Activated CD4-positive, CD25-positive, alpha-beta regulatory T cell treated with anti-CD3 and anti-CD28 coated beads, Interleukin-2, amount 50 U/mL, for 16 hours (primary cell): ENCODE measurements at places on chromosomes 3 and 15.

- DNase-seq: no peak
These were observed 101.5 kb upstream of the IL12A start for GRCh38 chr3:159887168-159887567.

- no peak for DNase-seq
These were observed 306.7 kb upstream of the TBC1D5 start for GRCh38 chr3:18049096-18049495.

- no peak for DNase-seq
These were observed 207.1 kb downstream of the TP63 start for GRCh38 chr3:189838291-189838690.

DNA sequence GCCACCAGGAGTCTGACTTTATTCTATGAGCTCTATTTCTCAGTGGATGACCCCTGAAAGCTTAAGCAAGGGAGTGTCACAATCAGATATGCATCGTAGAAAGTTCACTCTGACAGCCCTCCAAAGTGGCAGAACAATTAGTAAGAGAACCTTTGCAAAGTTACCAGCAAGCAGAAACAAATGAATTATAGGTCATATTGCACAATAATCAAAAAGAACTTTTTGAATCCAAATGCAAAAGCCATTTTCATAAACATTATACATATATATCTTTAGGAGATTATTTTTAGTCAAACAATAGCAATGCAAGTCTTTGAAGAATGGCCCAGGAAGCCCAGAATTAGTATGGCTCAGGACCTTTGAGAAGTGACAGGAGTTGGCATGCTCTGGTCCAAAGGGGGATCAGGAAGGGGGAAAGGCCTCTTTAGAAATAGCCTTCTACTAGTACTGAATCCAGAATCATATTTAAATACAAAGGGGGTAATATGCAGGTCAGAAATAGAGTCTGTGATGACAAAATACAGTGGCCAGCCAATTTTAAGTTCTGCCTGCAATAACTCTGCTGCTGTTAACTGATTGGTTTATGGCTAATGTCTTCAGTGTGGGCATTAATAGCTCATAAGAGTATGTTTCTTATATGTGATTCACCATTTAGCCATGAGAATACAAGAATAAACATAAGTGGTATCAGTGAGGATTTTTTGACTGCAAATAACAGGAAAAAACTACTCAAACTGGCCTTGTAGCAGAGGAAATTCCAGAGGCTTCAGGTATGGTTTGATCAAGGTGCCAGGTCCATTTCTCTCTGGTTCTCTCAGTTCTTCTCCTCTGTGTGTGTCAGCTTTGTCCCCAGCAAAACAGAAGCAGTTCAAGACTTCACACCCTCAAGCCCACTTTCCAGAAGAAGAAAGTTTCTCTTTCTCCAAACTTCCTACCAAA, 17.0 kb upstream of the ITGB5 start:
- no peak for DNase-seq

GRCh38 chr15:43276563-43277200, 10.0 kb upstream of the TGM5 start:
- DNase-seq: no peak

DNA sequence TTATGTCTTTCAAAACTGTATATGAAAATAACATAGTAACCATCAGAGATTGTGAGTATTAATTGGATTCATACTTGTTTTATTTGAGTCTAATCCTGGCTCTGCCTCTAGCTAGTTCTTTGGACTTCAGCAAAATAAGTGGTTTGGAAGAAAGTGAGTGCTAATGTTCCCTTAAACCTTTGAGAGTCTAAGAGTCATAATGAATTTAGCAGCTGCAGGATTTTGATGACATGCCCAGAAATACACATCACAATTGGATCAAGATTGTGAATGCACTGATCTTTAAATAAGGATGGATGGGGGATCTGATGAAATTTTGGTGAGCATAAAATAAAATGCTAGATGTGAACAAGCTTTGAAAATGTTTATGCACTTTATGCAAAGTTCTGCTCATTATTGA, 79.9 kb upstream of the FAM98B start:
- no peak for DNase-seq

DNA sequence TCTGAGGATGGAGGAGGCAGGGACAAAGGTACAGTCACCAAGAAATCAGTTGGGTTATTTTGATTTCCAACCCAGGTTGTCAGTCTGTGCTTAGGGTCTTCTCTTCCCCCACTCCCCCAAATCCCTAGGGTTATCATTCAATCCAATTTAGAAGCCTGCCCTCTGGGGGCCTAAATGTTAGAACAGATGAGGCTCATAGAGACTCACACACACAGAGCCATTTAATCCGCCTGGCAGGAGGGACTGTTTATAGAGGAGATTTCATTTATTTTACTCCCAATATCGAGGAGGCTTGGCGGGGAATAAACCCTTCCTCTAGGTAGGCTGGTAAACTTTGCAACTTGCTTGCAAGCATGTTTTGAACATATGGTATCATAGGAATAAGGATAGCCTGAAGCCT, 52.8 kb downstream of the RHCG start:
- DNase-seq: no peak

DNA sequence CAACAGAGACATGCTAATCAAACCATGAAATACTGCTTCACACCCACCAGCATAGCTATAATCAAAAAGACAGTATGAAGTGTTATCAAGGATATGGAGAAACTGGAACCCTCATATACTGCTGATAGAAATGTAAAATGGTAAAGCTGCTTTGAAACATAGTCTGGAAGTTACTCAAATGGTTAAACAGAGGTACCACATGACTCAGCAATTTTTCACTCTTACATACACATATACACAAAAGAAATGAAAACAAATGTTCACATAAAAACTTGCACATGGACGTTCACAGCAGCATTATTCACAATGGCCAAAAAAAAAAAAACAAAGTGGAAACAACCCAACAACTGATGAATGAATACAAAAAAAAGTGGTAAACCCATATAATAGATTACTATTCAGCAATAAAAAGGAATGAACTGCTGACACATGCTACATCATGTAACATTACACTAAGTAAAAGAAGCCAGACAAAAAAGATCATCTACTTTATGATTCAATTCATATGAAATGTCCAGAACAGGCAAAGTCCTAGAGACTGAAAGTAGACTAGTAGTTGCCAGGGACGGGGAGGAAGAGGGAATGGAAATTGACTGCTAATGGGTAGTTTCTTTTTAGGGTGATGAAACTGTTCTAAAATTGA, 23.2 kb downstream of the ZNF148 start:
- DNase-seq: no peak

DNA sequence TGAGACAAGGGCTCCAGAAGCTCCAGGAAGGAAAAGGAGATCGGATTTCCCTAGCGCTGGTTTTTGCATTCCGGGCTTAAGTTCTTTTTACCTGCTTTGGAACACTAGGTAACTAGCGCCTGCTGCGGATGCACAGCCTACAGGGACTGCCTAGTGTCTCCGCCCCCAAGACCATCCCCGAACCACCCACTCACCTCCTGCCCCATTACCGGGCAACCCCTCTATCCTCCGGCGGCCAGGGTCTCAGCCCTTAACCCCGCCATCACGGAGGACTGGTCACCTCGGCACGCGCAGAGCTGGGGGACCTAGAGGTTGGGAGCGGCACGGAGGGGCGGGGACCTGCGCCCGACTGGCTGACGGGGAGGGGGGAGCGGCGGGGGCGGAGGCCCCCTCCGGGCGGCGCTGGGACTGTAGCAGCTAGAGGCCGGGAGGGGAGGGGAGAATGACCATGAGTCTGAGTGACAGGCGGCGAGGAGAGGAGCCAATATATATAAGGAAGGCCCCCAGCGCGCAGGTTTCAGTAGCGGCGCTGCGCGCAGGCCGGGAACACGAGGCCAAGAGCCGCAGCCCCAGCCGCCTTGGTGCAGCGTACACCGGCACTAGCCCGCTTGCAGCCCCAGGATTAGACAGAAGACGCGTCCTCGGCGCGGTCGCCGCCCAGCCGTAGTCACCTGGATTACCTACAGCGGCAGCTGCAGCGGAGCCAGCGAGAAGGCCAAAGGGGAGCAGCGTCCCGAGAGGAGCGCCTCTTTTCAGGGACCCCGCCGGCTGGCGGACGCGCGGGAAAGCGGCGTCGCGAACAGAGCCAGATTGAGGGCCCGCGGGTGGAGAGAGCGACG, at the start of gene DLL4:
DLL4 (plus strand) TSS at position 520 of the 839 bp plus-strand sequence. CDS start 329 bp downstream, outside the sequence.
- no peak for DNase-seq

GRCh38 chr3:59935025-59935424, 885.2 kb upstream of the CFAP20DC start:
- no peak for DNase-seq

GRCh38 chr3:140736863-140737460, 59.1 kb downstream of the TRIM42 start:
- DNase-seq: no peak

GRCh38 chr3:108486941-108487340, 23.5 kb downstream of the MYH15 start:
- no peak for DNase-seq

- no peak for DNase-seq
These were observed 67.4 kb downstream of the ATP13A5 start for GRCh38 chr3:193310914-193311723.

GRCh38 chr3:125220727-125221429, 8.3 kb upstream of the SLC12A8 start:
- DNase-seq: no peak

GRCh38 chr15:57777003-57777402, 70.5 kb downstream of the POLR2M start:
- DNase-seq: no peak

- DNase-seq: no peak
These were observed 250.1 kb downstream of the TLE3 start for GRCh38 chr15:69847625-69848024.

DNA sequence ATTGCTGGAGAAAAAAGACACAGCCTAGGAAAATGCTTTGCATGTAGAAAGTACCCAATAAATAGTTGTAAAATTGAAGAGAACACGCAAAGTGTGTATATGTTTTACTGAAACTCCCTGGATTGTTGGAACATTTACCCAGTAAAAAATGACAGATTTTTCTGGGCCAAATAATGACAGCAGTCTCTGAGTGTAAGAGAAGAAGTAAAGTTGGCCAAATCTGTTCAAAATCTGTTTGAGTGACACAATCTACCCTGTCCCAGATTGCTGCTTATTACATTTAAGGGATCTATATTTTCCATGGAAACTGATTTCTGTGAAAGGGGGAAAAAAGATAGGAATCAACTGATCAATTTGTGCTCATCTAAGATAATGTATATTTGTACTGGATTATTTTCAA, 267.9 kb downstream of the TUSC7 start:
- DNase-seq: no peak

- no peak for DNase-seq
These were observed 424.3 kb downstream of the ROBO2 start for GRCh38 chr3:77464111-77464688.

DNA sequence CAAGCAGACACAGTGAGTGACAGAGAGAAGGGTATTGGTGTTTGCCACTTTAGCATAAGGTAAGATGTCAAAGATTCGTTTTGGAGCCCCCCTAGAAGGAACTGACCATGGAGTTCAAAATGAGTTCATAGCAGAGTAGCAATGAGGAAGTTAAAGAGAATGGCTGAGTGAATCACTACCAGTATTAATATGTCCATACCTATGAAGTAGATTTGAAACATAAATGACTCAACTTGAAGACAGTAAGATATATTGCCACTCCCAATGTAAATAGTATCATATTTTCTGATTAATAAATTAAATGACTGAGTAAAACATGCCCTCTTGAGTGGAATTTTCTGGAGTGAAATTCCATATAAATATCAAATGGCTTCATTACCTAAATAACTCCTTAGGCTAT, 675.1 kb downstream of the NLGN1 start:
- DNase-seq: no peak

- no peak for DNase-seq
These were observed 33.5 kb downstream of the TGFBR2 start for GRCh38 chr3:30639937-30640336.

- no peak for DNase-seq
These were observed 6.9 kb downstream of the ISL2 start for GRCh38 chr15:76343313-76343996.

DNA sequence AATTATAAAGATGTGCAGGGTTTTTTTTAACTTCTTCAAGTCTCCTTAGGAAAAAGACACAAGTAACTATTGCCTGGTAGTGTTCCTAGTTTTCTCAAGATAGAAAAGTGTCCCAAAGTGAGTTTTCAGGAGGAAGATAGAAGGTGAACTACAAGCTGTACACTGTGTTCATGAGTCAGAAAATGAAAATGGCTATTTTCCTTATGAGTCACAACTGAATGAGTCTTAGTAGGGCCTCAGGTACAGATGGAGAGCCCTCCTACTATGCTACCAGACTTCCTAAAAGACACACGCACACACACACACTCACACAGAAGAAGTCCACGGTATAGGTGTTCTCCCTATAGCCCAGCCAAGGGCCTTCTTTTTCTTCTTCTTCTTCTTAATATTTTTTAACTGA, 3.1 kb downstream of the MYO1E start:
- no peak for DNase-seq

GRCh38 chr3:171950373-171950772, 89.0 kb upstream of the FNDC3B start:
- DNase-seq: no peak

DNA sequence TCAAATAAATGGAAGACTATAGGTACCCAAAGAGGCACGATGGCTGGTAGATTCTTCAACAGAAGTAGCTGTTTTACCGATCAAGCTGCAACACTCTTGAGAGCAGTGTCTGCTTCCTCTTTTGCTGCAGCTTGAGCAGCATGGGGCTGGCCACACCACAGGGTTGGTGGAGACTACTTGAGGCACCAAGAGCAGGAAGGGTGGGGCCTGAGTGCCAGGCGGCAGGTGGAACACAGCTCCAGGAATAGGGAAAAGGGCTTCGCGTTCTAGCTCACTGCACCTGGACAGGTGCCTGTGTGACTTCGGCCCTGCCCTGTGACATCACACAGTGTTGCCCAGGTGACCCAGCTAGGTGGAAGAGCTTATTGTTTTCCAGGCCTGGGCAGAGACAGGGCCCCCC, at the start of gene CCDC33:
CCDC33 (plus strand) TSS at position 365 of the 400 bp plus-strand sequence. CDS start 394 bp downstream, outside the sequence.
- no peak for DNase-seq

DNA sequence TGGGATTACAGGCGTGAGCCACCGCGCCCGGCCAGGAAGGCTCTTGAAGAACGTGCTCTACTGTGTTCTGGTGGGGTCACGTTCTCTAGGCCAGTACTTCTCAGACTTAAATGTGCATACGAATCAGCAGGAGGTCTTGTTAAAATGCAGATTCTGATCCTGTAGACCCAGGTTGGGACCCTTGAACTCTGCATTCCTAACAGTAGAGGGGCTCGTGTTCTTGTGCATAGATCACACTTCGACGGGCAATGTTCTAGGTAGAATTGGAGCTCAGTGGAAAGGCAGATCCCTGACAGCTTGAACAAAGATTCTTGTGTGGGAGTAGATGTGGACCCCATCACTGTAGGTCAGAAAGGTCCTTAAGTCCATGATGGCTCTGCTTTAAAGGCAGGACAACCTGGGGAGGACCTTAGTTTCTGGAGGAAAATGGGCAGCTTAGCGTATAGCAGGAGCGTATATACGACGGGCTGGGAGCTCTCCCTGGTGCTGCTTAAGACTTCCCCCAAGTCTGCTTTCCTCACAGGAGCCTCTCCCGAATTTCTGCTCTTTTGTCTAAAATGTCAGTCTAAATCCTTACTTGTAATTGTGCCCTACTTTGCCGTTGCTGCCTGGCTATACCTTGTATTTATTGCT, 16.9 kb upstream of the FAM81A start:
- no peak for DNase-seq

GRCh38 chr15:31266712-31267111, 59.9 kb upstream of the KLF13 start:
- no peak for DNase-seq
